ENCODE measurements at places on chromosomes 3 and 15.

DNA sequence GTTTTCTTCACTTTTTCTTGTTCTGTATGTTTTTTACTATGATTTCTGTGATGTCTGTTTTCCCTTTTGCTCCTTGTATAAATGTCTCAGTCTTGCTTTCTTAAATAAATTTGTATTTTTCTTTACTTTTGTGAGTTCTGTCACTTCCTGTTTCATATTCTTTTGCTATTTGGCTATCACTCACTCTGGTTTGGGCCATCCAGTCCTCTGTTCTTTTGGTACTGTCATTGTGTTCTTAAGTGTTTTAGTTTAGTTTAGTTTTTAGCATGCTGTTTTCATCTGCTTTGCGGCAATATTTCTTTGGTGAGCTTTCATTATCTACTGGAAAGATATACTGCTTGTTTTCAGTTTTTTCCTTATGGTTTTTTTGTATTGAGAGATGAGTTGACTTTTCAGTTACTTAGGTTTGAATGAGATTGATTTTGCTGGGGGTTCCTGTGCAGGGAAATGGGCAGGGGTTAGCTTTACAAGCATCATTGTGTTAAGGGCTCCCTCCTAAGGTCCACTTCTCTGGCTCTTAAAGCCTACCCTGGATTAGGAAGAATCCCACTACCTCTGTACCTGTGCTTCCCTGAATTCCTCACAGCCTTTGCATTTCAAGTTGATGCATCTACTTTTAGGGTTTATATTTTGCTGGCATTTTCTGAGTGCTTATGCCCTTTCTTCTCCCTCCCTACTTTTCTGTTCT lies 35.1 kb downstream of the PDCD6IP start:
- no peak for DNase-seq

DNA sequence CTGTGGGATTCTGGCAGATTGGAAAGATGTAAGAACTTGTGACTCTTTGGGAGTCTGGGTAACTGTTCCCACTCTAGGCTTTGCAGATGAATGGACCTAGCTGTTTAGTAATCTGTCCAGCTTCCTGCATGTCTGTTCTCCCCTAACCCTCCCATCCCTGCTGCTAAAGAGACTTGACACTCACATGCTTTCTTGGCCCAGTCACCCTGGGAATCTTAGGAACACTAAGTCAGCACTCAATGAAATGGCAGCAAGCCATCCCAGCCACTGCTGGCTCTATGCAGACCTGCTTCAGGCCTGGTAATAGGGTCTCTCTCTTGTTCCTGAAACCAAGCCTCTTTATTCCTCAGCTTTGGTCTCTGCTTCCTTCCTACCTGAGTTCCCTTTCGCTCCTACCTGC lies 63.7 kb upstream of the THSD4 start:
- DNase-seq: no peak

GRCh38 chr3:107848351-107848915 lies 242.4 kb downstream of the CD47 start:
- no peak for DNase-seq

- DNase-seq: no peak
Observed at GRCh38 chr3:41118461-41119390, 80.6 kb upstream of the CTNNB1 start.

- no peak for DNase-seq
Observed at GRCh38 chr3:15216501-15216900, 10.5 kb downstream of the CAPN7 start.

DNA sequence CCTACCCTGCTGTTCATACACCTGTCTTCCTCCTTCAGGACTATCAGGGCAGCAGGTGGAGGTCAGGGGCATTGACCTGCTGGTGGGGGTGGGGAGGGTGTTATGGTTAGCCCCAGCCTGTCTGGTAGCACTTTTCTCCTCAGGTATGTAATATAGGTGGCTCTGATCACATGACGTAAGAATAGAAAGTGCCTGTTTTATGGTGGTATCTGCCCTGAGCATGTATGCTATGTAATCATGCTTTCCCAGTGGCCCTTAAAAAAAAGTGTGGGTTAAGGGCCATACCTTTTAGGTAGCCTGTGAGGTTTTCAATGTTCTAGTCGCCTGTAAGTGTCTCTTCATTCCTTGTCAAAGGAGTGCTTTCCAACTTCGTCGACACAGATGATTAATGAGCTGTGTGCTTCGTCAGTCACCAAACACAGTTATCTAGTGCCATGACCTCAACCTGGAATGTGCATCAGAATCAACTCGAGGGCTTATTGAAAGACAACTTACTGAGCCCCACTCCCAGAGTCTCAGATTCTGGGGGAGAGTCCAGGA lies 86.3 kb downstream of the KLHL25 start:
- no peak for DNase-seq

GRCh38 chr3:107992976-107993684 lies 97.7 kb downstream of the CD47 start:
- no peak for DNase-seq

DNA sequence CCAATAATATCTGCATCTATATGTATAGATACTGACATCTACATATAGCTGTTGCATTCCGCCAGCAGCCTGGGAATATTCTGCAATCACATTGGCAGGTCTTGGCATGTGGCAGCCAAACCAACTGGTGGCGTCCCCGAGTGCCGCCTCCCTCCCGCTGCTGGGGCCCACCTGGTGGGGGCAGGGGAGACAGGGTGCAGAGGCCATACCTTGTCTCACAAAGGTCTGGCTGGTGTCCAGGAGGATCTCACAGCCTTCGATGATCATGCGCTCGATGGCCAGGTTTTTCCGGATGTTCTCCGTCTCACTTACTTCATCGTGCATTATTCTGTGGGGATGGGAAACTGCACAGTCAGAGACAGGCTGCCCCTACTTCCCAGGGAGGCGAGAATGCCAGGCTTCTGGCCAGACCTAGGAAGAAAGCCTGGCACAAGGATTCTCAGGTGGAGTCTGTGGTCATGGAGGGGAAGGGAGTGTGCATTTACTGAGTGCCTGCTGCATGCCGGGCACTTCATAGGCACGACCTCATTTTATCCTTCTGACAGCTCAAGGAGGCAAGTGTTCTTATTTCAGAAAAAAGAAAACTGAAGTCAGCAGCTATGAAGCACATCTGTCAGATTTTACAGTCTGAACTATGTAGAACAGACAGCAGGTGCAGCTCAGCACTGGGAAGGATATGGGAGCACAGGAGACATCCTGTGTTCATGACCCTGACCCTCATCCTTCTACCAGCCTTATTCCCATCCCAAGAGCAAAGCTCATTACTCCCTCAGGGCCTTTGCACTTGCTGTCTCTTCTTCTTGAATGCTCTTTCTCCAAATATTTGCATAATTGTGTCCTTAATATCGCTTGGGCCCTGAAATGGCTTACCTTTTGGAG lies 62.8 kb downstream of the RASGRF1 start:
- no peak for DNase-seq

GRCh38 chr3:70916375-70917055 lies 604.1 kb upstream of the MDFIC2 start:
- no peak for DNase-seq

GRCh38 chr3:7270731-7271130 lies 409.8 kb downstream of the GRM7 start:
- DNase-seq: no peak
